ENCODE measurements at places on chromosomes 7 and 10.

GRCh38 chr10:4306871-4307270, 519.1 kb upstream of the AKR1E2 start:
- no peak for DNase-seq

DNA sequence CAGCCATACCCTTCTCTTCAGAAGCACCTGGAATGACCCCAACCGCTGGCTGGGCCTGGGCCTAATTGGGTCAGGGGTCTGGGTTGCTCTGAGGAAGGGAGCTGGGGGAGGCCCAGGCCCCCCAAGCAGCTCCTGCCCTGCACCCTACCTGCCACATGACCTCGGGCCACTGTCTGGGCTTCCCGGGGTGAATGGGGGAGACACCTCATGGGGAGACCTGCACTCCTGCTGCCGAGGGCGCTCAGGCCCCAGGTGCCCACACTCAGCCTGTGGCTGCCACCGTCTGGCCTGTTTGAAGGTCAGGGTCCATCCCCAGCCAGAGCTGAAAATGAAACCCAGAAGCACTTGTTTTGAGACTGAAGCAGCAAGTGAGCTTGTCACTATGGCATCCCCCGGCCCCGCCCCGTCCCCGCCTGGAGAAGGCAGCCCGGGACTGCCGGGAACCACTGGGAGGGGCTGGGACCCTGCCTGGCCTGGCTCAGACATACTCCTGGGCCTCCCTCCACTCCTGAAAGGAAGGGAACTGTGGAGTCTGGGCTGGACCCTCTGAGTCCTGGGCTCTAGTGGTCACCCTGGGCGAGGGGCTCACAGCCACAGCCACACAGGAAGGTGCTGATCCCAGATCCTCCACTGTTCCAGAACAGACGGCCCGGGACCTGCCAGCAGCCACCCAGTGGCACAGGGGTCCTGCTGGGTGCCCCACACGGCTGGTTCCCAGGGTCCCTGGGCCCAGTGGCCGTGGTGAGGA, 7.4 kb upstream of the MICALL2 start:
- DNase-seq = no peak

- DNase-seq = no peak
Measured at GRCh38 chr10:56135828-56136227, 225.2 kb downstream of the ZWINT start.

GRCh38 chr7:31747553-31747952, 60.5 kb downstream of the PPP1R17 start:
- no peak for DNase-seq

DNA sequence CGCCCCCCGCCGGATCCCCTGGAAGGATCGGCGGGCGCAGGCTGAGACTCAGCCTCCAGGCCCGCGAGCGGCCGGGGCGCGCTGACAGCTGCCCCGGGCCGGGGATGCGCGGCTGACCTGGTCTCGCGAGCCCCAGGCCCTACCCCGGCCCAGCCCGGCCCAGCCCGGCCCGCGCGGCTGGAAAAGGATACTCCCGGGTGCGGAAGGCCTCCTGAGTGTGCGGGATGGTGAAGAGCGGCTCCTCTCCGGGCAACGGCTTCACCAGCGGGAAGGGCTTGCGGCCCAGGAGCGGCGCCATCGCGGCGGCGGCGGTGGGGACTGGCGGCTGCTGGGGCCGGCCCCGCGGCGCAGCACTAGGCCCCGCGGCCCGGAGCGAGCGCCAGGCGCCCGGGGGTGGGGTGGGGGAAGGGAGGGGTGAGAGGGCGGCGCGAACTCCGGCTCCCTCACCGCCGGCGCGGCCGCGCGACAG, 423 bp downstream of the BAZ1B start:
- peak; percentile 13 for DNase-seq

GRCh38 chr10:101666083-101666482, 28.9 kb downstream of the FBXW4 start:
- DNase-seq = no peak

DNA sequence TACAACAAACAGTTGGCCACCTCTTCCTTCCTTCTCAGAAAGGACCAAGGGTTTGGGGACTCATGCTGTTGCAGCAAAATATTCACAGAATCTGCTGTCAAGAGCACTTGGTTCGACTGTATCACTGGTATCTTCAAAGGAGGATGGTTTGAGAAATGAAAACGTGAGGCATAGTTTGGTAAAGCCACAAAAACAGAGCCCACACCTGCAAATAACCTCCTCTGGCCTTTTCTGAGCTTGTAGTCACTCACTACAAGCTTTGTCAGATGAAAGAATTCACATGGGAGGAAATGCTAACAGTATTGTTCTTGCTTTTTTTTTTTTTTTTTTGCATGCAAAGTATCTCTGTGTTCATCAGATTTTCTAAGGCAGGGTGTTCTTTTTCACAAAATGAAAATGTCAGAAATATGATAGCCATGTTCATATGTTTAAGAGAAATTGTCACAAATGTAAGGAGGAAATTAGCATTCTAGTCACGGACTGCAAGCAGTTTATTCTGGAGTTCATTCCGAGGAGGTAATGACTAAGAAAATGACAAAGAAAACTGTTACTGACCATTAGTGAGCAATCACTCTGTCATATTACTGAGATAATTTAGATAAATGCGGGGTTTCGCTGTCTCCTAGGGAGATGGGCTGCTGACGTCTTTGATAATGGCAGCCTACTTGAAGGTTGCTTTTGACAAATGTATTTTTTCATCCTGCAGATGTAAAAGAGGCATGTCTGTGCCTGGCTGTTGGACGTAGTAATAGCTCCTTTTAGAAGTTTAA, 117.8 kb upstream of the MYO3A start:
- no peak for DNase-seq

GRCh38 chr7:140526787-140527664, 47.7 kb upstream of the MKRN1 start:
- DNase-seq = no peak

DNA sequence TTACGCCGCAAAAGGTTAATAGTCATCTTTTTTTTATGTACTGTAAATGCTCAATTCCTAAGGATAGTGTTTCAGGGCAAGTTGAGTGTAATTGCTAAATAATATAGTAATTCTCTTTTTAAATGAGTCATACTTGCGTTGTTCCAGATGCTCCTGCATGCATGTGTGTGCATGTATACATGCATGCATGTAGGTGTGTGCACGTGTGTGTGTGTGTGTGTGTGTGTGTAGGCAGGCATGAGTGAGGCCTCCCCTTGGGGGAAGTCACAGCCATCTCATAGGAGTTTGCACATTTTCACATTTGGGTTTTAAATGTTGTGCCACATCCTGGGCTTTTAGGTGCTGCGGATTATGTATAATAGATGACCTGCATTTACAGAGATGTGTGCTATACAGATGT, 1095.8 kb downstream of the KCNMA1 start:
- no peak for DNase-seq

DNA sequence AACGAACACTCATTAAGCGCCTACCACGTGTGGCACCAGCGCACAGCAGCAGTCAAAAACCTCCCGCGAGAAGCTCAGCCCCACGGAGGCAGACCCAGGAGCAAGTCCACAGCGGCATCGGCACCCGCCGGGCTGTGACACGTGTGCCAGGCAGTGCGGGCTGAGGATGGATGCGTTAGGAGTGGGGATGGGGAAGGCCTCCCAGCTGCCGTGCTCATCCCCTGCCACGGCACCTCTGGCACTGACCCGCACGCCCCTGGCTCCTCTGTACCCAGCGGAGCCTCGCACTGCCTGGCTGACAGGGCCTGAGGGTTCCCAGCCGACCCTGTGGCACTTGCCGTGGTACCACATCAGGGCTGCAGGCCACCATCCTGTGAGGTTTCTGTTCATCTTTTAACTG, 16.8 kb downstream of the CFAP46 start:
- no peak for DNase-seq

DNA sequence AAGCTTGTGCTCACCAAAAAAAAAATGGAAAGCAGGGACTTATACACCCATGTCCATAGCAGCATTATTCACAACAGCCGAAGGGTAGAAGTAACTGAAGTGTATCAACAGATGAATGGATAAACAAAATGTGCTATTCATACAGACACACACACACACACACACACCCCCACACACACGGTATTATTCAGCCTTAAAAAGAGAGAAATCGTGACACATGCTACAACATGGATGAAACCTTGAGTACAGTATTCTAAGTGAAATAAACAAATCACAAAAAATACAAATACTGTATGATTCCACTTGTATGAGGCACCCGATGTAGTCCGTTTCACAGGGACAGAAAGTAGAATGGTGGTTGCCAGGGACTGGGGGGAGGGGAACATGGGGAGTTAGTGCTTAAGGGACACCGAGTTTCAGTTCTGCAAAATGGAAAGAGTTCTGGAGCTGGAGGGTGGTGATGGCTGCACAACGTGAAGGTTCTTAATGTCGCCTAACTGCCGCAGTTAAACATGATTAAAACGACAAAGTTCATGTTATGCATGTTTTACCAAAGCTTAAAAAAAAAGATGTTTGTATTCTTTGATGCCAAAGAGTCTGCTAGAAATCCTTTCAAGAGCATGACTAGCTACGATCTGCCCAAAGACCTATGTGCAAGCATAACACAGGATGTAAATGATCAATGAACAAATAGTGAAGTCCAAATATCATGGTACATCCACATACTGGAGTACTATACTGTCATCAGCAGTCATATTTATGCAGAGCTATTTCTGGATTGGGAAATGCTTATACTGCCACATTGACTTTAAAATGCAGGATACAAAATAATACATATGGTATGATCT, 7.2 kb downstream of the TNS3 start:
- no peak for DNase-seq

DNA sequence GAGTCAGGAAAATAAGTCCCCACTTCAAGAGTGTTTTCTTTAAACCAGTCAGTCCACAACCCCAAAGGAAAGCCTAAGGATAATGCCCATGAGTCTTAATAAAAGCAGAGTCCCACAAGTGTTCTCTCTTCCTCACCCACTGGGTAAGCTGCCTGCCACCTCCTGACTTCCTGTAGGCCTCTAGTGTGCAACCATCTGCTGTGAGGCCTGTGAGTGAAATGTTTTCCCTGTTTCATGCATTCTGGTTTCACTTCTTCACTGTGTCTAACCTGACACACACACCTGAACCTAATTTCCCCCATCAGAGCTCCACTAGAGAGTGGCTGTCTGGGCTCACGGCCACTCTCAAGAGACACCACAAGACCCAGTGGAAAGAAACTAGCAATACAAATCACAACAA, 38.9 kb upstream of the GDF10 start:
- DNase-seq = no peak

DNA sequence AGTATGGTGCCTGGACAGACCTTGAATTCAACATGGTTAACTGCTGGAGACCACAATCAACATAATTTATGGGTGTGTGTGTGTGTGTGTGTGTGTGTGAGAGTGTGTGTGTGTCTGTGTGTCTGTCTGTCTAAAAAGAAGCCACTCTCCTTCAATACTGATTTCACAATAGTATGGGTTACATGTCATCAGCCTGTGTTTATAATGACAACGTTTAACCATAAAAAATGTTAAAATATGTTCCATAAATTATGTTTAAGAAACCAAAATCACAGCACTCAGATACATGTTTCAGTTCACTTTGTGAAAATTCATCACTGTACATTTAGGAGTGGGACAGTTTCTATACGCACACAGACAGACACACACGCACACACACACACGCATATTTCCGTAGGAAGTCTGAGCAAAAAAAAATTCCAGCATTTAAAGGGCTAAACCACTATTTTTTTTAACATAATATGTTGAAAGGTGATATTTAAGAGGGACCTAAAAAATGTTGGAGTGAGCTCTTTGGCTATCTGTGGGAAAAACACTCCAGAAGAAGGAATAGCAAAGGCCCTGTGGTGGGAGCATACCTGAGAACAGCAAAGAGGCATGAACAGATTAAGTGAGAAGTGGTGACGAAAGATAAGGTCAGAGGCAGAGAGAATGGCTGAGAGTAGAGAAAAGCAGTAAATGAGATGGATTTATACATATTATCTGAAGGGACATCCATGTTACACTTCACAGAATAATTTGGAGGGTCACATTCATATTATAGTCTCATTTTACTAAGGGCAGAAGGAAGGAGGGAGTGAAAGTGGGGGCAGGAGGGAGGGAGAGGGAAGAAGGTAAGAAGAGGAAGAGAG, 10.9 kb downstream of the PDZD8 start:
- DNase-seq = no peak

DNA sequence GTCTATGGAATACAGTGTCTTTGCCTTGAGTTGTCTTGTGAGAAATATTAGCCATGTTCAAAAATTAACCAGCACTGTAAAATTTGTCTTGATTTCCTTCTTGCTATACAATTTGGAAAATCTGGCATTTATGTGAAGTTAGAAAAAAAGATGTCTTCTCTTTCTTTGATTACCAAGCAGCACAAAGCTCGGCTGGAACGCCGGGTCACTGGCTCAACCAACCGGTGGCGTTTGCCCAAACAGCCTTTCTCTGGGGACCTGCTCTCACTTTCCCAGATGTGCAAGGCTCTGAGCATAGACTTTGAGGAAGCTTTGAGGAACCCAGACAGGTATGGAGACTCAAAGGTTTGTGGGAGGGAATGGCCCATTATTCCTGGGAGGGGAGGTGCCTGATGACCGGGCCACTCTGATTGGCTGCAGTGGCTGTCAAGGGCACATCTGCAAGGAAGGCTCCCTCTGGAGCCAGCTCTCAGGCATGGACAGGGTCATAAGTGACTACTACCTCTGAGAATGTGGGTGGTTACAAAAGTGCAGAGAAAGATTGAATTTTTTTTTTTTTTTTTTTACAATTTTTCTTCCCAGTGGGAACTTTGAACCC, 5.6 kb downstream of the BTBD16 start:
- no peak for DNase-seq

DNA sequence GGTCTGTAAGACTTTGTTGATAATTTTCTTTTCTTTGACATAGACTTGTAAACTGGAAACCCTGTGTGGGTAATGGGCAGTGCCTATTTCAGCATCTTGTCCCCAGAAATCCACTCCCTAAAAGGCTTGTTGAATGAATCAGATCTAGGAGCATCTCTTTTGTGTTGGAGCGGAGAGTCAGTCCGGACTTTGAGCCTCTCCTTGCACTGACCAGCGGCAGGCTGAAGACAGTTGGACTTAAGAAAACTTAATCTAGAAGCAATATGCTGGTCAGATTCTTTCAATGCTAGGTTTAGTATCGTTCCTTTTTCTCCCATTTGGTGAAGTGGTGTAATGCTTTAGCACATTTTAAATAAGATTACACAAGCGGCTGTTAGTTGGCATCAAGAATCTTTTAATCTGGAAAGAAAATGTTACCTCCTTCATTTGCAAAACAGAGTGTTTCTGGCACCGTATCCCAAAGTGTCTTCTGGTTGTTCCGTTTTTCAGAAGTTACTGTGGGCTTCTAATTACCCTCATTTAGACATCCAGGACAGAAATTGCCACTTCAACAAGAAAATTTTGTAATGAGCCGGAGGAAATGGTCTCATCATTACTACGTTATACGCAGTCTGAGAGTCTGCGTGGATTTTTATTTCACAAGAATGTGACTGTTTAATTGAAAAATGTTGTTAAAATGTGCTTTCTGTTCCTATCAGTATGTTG, 74.7 kb downstream of the CUX1 start:
- DNase-seq = no peak

DNA sequence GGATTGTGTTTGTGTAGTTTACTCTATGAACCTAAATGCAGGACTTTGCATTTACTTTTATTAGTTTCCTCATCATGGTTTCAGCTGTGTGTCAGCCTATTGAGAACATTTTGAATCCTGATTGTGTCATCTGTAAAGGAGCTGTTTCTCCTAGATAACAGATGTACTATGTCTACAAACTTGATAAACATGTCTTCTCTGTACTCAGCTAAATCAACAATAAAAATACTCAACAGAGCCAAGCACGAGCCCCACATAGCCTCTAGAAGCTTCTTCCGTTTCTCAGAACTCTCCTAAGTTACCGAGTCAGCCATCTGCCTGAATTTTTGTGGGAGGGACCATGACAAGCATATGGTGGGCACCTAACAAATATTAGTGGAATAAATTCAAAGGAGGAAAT, 234.7 kb downstream of the SKAP2 start:
- no peak for DNase-seq

GRCh38 chr7:100568176-100568895, 5.4 kb downstream of the SAP25 start:
- no peak for DNase-seq

Measured in stimulated activated CD8-positive, alpha-beta memory T cell treated with anti-CD3 and anti-CD28 coated beads, Interleukin-4, amount 100 ng/mL, for 4 hours (primary cell).